ENCODE measurements at places on chromosomes 2 and 18.

DNA sequence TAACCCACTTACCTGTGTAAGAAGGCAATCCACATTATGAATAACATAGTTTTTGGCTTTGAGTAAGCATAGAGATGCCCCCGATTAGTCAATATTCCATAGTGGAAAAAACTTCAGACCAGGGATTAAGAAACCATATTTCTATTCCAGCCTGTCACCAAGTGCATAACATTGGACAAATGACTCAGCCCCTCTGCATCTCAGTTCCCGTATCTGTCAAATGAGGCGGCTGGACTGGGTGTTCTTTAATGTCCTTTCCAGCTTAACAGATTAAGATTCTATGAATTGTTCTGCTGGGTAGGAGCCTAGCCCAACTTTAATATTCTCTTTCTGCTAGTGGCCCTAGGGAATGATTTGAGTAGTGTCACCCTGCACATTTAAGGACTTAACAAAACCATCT, 11.8 kb upstream of the FTCDNL1 start:
- DNase-seq = no peak

DNA sequence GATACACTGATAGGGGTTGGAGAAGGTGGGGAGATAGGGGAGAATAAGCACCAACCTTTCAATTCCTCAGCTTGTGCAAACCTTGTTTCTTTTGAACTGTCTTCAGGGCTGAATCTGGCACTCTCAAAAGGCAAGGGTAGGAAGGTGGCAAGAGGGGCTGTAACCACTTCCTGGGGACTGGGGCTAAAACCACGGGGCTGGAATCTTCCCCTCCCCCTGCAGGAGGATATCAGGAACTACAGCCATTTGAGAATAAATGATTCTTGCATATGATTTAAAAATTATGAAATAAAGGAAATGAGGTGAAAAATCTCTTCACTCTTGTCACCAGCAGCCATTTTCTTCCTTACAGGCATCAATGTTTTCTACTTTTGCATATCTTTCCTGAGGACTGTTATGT, 50.8 kb downstream of the ATOH8 start:
- no peak for DNase-seq

- DNase-seq = no peak
These were observed 3.2 kb upstream of the DYTN start for GRCh38 chr2:206721256-206721920.

GRCh38 chr2:26458365-26459042, 19.4 kb downstream of the OTOF start:
- no peak for DNase-seq

GRCh38 chr2:140714586-140714985, 1416.2 kb downstream of the LRP1B start:
- no peak for DNase-seq

Measured in iPS DF 19.7 (cell line).